Activated CD4-positive, alpha-beta T cell treated with anti-CD3 and anti-CD28 coated beads for 48 hours (primary cell): ENCODE measurements at places on chromosomes 6 and 20.

DNA sequence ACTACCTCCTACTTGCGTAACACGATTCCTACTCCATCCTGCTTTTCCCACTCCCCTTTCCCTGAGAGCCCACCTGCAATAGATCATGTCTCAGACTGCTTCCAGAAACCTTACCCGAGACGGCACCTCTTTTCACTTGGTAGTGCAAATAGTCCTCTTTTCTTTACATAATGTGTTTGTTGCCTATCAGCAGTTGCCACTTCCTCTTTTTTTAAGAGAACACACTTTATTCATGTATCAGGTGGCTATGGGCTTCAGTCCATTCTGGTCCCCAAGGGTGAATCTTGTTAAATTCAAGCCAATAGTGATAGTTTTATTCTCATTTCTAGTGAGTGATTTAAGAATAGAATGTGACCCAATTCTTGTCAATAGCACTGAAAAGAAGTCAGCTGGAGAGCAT is 57.7 kb upstream of the FERMT1 start:
- no peak for DNase-seq

DNA sequence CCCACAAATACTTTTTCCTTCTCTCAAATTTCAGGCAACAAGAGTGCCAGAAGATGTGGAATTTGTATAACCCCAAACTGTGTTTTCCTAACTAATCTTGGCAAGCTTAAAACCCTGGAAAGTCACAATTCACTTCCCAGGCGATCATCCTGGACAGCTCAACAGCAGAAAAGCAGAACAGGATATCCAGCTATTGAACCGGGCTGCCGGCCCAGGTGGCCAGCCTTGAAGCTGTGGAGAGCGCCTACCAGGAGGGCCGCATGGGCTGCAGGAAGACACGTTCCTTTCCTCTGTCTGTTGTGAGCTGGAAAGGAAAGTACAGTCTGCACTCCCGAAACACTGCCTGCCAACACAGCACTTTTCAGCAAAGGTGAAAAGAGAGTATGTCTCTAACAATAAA is 719.7 kb upstream of the MARCKS start:
- no peak for DNase-seq

GRCh38 chr6:22334778-22335177 is 37.9 kb upstream of the PRL start:
- no peak for DNase-seq

DNA sequence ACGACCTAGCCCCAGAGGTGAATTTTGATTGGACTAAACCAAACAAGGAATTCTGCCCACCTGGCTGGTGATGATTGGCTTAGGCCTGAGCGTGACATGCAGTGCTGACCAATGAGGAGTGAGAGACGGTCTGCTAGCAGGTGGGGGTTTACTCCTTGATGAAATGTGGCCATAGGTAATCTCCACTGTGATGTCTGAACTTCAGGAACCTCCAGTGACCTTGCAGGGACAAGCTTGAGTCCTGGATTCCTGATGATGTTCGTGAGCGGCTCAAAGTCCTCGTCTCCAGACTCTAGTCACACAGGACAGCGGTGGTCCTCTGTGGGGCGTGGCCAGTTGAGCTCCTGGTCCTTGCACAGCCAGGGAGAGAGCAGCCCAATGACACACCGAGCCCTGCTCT is 8.4 kb downstream of the VSX1 start:
- DNase-seq, result no peak

- DNase-seq, result no peak
Observed at GRCh38 chr6:39688494-39688893, 36.7 kb downstream of the KIF6 start.
